ENCODE measurements at places on chromosomes 3 and 15. TPM values are rescaled to one million over a fixed set of nuclear protein-coding genes. Genes with fewer than 3 reads are reported as not detected.

DNA sequence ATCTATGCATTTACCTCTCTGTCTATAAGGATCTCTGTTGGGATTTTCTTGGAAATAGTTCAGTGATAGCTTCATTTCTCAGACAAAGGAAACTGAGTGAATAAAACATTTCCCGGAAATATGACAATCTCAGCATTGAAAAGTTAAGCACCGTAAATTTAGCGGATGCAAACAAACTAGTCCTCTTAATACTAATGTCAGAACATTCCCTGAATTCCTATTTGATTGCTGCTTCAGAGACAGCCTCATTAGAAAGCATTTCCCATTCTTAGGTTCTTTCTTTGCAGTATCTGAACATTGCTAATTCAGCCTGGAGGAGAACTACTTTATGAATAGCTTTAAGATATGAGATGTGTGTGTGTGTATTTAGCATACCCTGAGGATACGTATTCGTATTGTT lies 101.3 kb downstream of the NR2F2 start:
- no peak overlapping the region for H3K4me3 ChIP-seq
- peaks cover 4% of the 10 kb centered on the region for H3K27me3 ChIP-seq
- DNase-seq, result no peak

- no peaks in the 10 kb centered on the region for H3K27me3 ChIP-seq
- no peak overlapping the region for H3K4me3 ChIP-seq
- no peaks in the 10 kb centered on the region for H3K36me3 ChIP-seq
- H3K27ac ChIP-seq, result no peak overlapping the region
- peaks cover 1% of the 10 kb centered on the region for H3K4me1 ChIP-seq
These were observed 1.3 kb downstream of the CACNA1D start for GRCh38 chr3:53495520-53496391.

- no peak overlapping the region for H3K4me3 ChIP-seq
- H3K27me3 ChIP-seq, result no peaks in the 10 kb centered on the region
- H3K36me3 ChIP-seq, result peaks cover 25% of the 10 kb centered on the region
- no peaks in the 10 kb centered on the region for H3K4me1 ChIP-seq
- no peak overlapping the region for H3K27ac ChIP-seq
- no peak for DNase-seq
These were observed 7.4 kb downstream of the CCDC174 start for GRCh38 chr3:14658978-14659377.

GP5 gene
- total RNA-seq, result 0.19 TPM

MNS1 gene
- total RNA-seq, result 3.5 TPM

NIPA2 gene
- total RNA-seq, result 30.1 TPM

SLTM gene
- 93.0 TPM for total RNA-seq
